HEK293T (cell line): ENCODE measurements at places on chromosomes 4 and X.

DNA sequence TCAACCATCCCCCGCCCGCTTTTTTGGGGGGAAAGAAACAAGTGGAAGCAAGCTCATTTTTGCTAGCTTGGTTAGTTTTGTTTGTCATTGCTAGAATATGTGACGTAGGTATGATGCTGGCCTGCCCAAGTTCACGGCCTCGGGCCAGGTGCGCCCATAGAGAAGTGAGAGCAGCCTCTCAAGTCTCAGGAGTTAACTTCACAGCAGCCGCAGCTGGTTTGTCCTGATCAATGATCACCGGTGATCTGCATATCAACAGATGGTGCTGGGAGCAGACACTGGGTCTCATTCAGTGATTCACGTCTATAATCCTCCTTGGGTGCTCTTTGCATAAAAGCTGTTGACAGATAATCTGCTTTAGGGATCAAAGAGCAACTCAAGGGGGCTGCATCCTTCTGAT, 50.1 kb downstream of the ENPP6 start:
- DNase-seq = no peak

DNA sequence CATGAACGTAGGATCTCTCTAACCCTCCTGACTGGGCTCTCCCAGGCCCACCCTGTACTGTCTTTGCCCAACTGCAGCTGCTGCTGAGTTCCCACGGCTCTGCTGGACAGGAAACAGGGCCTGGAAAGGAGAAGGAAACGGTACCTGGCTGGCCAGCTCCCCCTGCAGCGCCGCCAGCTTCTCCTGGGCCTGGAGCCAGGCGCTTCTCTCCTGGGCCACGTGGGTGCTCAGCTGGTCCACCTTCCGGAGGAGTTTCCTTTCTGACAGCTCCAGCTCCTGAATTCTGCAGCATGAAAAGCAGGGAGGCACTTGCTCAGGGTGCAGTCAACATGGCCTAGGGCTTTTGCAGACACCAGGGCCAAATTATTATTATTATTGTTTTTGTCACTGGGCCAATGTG, 6.5 kb downstream of the C4orf50 start:
- DNase-seq = no peak

- no peak for DNase-seq
Measured at GRCh38 chrX:85115252-85115651, 111.6 kb downstream of the APOOL start.

GRCh38 chr4:79904331-79904730, 168.7 kb downstream of the ANTXR2 start:
- DNase-seq = no peak

DNA sequence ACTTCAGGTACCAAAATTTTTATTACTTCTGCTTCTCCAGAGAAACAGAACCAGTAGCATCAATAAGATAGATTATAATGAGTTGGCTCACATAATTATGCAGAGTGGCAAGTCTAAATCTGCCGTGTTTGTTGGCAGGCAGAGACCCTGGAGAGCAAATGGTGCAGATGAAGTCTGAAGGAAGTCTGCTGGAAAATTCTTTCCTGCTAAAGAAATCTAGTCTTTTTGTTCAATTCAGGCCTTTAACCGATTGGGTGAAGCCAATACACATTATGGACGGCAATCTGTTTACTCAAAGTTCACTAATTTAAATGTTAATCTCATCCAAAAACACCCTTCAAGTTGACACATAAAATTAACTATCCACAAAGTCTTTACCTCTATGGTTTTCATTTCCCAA, 156.0 kb downstream of the TBX22 start:
- DNase-seq = no peak

DNA sequence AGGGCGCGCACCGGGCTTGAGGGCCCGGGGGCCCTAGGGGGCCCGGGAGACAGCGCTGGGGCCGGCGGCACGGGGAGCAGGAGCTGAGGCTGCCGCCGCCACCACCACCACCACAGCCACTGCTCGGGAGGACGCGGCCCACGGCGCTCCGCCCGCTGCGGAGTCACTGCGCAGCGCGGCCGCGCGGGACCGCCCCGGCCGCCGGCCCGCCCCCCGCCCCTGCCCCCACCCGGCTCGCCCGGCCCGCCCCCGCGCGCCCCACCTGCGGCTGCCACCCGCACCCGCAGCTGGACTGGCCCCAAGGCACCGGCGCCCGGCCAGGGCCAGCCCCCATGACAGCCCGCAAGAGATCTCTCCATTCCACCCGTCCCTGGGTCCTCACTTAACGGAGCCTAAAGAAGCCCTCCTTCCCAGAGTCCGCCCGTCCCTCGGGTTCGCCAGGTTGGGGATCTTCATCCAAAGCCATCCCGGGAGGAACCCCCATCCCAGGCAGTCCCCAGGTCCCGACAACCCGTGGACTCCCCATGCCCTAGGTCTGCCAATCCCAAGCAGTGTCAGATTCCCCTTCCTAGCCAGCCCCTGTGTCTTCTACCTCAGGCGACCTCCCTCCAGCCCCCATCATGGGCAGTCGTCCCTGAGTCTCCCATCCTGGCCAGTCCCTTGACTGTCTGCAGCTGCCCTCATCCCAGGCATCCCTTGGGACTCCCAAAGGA, 40.0 kb upstream of the IQSEC2 start:
- no peak for DNase-seq

GRCh38 chr4:94741304-94741703, 16.5 kb upstream of the BMPR1B start:
- no peak for DNase-seq

- DNase-seq = no peak
Measured at GRCh38 chrX:104564921-104565703, 887 bp upstream of the IL1RAPL2 start.

GRCh38 chrX:10582215-10582733, 38.1 kb downstream of the MID1 start:
- DNase-seq = no peak

DNA sequence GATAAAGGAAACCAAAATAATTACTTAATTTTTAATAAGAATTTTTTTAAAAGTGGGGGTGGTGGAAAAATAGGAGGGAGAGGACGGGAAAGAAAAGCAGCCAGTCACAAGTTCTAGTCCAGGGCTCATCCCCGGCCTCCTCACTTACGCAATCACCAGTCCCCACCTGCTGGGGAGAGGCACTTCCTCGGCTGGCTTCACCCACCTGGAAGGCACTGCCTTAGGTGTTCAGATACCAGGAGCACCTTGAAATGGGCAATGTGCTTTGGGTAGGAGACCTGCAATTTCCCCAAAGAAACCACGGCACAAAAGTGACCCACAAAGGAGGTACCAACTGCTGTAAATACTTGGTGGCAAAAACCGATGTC, 23.8 kb downstream of the AFAP1 start:
- no peak for DNase-seq

DNA sequence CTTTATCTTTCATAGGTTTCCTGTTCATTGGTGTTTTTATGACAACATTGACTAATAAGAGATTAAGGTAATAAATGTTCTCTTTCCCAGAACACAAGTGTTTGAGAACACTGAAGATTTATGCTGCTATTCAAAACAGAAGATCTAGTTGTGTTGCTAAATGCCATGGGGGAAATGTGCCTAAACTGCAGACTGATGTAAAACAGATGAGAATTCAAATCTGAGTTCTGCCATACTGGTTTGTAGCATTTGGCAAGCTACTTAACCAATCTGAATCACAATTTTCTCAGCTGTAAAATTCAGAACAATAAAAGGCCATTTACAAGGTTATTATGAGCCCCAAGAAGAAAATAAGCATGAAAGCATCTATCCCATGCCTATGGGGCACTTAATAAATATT, 2.3 kb downstream of the SLC10A6 start:
- no peak for DNase-seq

GRCh38 chr4:38670109-38670901, 6.3 kb downstream of the KLF3 start:
- no peak for DNase-seq

GRCh38 chr4:54550395-54551171, 107.2 kb upstream of the KIT start:
- DNase-seq = no peak

- DNase-seq = peak; percentile 20
Measured at GRCh38 chr4:38664706-38665401, 855 bp downstream of the KLF3 start.

GRCh38 chr4:106343865-106344646, 24.5 kb downstream of the GIMD1 start:
- no peak for DNase-seq

DNA sequence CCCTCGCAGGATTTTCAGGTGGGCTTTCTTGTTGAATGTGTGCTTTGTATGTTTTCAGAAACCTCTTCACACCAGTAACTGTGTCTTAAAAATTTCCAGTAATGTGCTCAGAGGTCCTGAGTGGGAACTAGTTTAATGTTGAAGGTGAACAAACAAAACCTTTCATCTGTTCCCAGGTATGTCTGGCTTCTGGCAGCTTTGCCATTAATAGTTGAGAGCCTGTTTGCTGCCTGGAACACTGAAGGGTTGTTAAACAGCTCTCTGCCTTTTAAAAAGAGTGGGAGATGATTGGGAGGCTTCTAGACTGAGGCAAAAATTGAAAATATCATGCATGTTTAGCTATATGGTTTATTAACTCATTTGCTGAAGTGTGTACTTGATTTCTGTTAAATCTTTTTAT, 161.2 kb upstream of the AGTR2 start:
- DNase-seq = no peak

GRCh38 chr4:17009871-17010367, 111.5 kb upstream of the LDB2 start:
- DNase-seq = no peak

- no peak for DNase-seq
Measured at GRCh38 chr4:38161208-38162113, 201.3 kb downstream of the PTTG2 start.

DNA sequence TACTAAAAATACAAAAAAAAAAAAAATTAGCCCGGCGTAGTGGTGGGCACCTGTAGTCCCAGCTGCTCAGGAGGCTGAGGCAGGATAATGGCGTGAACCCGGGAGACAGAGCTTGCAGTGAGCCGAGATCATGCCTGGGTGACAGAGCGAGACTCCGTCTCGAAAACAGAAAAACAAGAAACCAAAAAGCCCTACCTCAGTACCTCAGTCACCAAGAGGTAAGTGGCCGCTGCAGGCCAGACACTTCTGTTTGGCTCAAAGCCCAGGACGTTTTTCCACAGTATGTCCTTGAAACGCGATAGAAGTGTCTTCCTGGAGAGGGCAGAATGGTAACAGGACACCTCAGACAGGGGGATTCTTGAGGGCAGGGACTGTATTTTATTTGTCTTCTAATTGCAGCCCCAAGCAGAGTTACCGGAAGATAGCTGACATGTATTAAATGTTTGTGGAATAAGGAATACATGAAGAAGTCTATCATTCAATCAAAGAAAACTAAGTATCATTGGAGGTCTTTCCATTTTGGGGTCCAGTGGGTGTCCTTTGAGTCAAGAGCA, 63.6 kb downstream of the CLNK start:
- no peak for DNase-seq

GRCh38 chrX:30183554-30183953, 31.8 kb upstream of the MAGEB2 start:
- DNase-seq = no peak

GRCh38 chr4:101075536-101075935, 271.8 kb downstream of the PPP3CA start:
- DNase-seq = no peak

GRCh38 chr4:172573899-172574298, 594.7 kb upstream of the GALNT7 start:
- DNase-seq = no peak

DNA sequence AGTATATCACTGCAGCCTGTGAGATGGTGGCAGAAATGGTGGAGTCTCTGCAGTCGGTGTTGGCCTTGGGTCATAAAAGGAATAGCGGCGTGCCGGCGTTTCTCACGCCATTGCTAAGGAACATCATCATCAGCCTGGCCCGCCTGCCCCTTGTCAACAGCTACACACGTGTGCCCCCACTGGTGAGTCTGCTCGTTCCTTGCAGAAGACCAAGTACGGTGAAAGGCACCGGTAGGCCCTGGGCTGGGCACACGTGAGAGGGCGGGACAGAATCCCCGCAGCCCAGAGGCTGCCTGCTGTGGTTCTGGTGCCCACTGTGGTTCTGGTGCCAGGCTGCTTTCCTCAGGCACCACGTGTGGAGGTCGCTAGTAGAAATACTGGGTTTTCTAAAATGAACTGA, 31.2 kb upstream of the MSANTD1 start:
- DNase-seq = no peak

- DNase-seq = no peak
Measured at GRCh38 chrX:53580742-53581504, 105.6 kb downstream of the HUWE1 start.

DNA sequence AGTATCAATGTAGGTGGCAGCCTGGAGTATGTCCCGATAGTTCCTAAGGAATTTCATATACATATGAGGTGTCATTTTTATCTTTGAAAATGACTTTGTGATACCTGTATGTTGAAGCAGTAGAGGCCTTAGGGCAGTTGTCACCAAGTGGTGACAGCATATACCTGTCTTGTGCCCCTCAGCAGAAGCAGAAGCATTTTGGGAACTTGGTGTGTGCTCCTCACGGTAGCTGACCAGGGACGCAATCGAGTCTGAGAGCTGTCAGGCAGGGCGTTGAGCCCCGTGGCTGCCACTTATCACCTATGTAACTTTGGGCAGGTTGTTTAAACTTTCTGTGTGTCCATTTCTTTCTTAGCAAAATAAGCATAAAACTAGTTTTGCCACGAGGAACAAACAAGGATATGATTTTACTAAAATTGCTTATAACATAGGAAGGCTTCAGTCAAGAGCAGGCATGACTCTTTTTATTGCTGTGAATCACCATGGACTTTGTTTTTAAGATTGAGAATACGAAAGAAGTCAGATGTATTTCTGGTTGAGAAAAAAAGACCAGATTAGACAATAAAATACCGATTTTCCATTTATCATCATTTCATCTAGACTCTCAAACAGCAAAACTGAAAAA, 161.5 kb downstream of the CPE start:
- no peak for DNase-seq

DNA sequence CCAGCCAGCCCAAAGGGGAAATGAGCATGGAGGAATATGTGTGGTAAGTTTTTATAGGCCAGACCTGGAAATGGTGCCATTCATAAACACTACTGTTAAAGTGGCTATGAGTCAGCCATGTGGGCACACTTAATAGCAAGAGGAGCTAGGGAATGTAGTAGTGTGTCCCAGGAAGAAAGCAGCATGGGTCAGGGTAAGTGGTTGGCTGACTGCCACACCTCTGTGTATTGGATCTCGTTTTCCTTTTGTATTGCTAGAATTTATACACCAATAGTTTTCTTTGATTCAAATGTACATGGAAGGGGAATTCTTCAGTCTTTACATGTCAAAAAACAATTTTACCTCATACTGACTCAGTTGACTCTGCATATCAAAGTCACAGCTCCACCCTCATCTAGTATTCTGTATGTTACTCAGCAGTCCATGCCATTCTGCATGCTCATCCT, 22.9 kb upstream of the SGMS2 start:
- DNase-seq = no peak

DNA sequence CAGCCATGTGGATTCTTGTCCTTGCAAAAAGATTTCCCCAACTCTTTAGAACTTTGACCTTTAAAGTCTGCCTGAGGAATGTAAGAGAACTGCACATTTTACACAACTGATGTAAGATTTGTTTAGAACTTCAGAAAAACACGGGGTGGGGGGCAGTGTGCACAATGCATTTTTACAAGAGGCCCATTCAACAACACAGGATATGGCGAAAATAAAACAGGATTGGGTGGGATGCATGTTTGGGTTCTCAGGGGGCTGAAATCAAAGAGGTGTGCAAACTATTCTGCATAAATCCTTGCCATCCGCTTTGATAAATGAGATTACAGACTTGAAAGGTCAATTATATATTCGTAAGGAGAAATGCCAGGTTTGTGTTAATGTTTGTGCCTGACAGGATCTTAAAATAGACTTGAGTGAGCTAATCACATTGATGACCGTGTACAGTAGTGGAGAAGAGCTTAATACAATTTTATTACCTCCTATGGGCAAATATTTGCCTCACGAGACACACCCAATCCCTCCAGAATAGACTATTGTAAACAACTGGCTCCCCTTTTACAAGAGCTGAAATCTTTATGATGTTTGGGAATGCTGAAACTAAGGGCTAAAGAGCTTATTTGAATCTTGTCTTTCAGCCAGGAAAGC, 184.1 kb upstream of the LEF1 start:
- DNase-seq = no peak
